ENCODE measurements at places on chromosomes 7 and 10.

GRCh38 chr10:96374985-96375830 lies 16.4 kb upstream of the OPALIN start:
- peak; percentile 86 for DNase-seq

GRCh38 chr10:108427146-108427545 lies 1262.6 kb upstream of the SORCS1 start:
- no peak for DNase-seq

DNA sequence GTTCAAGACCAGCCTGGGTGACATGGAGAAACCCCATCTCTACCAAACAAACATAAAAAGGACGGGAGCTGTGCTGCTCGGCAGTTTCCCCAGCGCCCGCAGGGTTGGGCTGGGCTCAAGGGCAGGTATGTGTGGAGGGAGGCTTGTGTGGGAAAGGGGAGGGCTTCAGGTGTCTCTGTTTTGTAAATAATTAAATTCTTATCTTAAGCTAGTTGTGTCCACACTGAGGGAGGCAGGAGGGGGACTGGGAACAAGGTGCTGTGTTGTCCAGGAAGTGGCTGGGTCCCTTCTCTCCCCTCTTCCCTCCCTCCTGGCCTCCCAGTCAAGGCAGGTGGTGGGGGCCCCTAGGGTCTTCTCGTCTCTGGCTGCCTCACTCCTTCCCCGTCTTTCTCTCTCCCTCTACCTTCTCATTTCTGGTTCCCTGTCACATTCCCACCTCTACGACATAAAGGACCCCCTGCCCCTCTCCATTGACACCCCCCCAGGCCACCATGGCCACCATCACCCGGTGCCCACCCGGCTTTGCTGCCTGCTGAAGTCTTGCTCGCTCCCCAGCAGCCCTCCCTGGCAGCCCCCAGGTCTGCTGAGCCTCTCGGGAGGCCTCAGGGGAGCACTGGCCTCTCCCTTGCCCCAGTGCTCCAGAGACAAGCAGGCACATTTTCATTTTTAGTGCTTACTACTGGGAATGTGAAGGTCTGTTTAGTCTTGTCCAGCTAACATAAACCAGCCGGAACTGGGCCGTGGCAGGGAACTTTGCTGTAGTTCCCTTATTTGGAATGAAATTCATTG lies 19.3 kb downstream of the NEURL1 start:
- no peak for DNase-seq

DNA sequence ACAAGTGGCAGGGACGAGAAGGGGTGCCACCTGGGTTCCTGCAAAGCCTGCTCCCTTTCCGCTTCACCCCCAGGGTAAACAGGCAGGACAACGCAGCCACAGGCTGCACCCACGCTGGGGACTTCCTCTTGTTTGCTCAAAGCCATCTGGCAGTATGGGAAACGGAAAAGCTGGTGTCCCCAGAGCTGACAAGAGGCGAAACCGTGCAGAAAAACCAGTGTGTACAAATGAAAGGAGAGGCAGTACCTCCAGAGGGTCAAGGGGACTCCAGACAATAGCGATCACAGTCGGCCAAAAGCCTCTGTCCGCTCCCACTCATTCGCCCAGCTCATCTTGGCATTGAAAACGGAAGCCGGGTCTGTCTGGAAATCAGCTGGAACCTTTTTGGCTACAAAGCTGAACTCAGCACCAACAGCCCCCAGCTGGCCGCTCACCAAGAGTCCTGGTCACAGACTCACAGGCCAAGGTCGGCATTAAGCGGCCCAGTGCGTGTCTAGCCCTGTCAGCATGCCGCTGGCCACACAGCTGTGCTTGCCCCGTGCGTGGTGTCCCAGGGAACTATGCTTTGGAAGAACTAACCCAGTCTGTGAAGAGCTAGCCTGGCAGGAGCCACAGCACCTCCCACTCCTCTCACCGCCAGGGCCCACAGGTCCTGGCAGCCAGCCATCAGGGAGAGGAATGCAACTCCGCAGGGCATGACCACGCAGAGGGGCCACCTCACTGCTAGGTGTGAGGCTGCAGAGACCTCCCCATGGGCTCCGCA lies 10.4 kb downstream of the TNS3 start:
- peak; percentile 91 for DNase-seq

DNA sequence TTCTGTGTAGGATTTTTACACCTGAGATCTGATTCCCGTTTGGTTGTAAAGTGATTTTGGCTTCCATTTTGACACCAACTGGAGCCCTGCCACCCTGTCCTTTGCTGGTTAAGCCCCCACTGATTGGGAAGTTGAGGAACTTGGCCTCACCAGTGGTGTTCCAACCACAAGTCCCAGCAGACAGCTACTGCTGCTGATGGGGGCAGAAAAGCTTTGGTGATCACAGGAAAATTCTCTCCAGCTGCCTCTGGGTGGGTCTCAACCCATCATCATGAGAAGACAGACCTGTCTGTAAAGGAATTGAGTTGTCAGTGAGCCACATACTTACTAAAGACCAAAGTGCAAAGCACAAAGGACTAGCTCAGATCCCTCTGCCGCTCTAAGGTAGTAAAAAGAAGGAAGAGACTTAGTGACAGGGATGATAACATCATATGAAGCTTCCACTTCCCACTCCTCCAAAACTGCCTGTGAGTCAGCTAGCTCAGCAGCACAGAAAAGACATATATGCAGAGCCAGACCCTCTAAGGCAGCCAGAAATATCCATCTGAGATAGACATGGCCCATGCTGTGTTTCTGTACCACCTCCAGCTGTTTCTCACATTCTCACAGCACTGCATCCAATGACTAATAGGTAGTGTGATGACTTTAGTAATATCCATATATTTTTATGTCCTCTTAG lies 22.4 kb upstream of the LRRC17 start:
- no peak for DNase-seq

DNA sequence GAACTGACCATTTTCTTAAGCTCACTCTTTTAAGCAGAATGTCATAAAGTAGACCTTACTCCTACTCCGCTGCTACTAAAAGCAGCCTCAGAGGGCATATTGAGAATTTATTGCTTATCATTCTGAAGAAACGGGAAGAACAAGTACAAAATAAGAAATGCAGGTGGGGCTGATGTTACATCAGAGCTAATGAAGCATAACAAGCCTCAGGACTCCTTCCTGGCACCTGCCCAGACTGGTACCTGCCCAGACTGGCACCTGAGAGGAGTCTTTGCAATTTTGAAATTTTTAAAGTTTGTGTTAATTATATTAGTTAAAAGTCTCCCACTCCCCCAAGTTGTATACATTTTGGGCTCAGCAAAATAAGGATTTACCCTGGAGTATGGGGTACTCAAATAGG lies 162.4 kb downstream of the SEMA3E start:
- no peak for DNase-seq

- DNase-seq = no peak
These were observed 195.2 kb upstream of the C7orf33 start for GRCh38 chr7:148395352-148395811.

DNA sequence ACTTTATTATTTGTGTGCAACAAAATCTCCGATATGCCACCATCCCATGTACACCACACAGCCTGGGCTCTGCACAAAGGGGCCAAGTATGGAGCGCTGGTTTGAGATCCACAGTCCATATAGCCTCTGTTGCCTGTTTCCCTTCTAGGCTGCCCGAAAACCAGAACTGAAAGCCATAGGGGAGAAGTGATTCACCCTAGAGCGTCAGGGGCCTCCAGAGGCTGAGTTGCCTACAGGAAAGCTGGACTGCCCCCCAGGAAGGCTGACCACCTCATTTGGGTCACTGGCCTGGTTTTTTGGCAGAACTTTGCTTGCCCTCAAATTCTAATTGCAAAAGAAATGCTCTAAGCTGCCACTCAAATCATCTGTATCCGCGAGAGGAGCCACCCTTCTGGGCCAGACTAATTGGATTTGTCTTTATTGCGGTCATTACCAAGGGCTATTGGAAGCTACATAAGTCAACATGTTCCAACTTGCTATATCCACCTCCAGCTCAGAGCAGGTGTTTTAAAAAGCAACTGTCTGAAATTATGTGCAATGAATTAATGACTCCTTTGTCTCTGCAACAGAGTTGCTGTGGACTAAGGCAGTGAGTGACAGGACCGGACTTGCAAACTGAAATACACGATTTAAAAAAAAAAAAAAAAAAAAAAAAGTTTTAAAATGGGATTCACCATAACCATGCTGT lies 28.3 kb upstream of the FRMD4A start:
- DNase-seq = no peak

DNA sequence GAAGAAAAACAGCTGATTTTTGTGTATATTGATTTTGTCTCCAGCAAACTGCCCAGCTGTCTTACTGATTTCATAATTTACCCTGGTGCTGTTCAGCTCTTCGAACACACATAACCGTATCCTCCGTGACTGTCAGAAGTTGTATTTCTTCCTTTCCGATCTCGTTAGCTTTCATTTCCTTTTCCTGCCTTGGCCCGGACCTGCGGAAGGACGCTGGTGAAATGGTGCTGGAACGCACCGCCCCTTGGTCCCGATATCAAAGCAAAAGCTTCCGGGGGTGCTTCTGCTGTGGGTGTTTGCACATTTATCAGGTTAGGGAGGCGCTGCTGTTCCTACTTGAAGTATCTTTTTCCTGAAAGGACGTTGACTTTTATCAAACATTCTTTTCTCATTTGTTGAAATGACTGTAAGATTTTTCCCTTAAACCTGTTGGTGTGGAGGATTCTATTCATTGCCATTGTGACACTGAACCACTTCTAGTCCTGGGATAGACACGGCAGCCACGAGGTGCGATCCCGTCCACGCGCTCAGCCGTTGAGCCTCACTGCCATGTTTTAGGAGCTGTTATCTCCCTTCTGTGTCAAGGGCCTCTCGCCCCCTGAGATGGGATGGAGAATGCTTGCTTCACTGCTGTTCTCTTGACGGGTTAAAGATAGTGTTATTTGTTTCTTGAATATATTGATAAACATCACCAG lies 72.6 kb downstream of the FOXL3 start:
- no peak for DNase-seq

All from SHP77 (cell line).